ENCODE measurements at places on chromosomes 5 and 9.

DNA sequence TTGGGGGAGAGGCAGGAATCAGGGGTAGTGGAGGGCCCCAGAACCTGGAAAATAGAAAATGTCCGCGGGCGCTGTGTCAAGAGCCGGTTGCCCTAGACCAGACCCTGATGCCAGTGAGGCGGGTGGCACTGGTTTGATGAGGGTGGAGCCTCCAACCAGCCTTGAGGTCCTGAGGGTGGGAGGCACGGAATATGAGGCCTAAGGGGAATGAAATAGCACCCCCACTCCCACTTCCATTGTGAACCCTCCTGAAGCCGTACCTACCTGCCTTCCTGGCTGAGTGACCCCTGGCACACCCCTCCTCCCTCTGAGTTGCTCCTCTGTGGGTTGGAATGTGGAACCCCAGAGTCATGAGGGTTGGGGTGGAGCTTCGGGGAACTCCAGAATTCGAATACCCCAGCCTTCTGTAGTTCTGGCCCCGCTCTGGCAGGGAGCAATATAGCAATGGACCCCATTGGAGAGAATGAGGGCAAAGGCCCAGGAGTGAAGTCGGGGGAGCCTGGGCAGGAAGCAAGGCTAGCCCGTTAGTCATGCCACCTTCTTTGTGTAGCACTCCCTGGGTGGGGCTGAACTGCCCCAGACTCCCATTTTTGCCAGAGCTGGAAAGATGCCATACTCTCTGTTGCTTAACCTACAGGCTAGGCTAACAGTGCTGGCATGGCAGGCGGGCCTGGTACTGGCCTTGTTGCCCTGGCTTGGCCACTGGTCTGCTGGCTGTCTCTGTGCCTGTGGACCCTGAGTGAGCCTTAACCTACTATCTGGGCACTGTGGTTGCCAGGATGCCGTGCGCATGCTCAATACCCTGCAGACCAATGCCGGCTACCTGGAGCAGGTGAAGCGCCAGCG, 1.0 kb downstream of the FPGS start:
- DNase-seq = peak; percentile 63

DNA sequence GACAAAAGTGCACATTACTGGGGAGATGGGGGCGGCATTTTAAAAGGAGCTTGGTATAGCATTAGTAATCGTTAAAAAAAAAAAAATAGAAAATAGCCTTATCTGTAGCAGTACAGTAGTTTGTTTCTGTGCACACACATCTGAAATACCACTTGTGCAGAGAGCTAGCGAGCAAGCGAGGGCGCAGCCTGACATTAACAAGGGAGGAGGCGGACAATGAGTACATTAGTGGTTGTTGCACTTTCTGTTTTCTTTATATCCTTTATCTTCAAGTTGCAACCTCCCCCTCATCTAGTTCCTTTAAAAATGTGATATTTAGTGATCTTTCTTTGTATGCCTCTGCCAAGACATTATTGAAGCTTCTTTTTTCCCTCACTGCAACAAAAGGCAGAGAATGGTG, 880 bp upstream of the PTPDC1 start:
- no peak for DNase-seq

DNA sequence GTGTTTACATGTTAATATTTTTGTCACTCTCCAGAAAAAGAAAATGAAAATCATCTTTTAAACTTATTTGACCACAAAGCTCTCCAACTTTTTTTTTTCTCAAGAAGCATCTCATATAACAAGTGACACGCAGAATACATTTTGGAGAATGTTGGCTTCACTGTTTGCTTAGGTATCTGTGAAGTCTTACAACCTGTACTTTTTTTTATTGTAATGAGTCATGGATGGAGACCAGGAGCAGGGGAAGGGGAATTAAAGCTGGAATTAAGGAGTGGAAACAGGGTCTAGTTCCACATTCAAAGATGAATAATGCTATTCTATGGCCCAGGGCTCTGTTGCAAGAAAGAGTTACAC, 211.9 kb downstream of the MAN2A1 start:
- no peak for DNase-seq

DNA sequence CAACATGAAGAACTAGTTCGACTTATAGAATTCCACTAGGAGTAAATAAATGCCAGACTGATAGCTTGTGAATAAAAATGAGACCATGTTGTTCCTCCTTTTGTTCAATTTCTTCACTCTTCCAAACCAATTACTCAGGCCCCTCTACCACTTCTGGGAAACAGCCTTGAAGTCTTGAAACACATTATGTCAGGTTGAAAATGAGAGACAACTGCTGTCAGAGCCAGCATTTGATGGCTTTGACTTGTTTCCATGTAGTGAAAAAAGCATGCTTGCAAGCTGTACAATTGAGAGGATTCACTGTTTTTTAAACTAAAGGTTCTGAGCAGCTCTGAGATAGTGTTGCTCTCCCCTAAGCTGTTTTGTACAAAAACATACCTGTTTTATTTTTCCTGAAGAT, 337.1 kb upstream of the SGCD start:
- no peak for DNase-seq

DNA sequence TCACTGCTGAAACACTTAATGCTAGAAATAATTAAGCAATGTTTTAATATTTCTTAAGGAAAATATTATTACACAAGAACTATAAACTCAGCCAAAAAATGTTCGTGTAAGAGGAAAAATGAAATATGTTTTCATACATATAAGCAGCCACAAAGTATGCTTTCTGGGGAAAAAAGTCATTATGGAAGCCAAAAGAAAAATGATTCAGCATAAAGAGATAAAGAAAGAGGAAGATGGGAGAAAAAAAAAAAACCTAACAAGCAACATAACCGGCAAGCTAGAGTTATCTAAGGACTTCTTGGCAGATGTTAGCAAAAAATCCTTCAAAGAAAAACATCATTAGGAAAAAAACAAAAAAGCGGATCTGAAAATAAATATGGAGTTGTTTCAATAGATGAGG, 179.1 kb downstream of the MUSK start:
- DNase-seq = no peak

GRCh38 chr5:92470770-92471169, 1087.7 kb upstream of the ARRDC3 start:
- no peak for DNase-seq

GRCh38 chr9:137114613-137115393, at the start of gene DPP7:
TSS of gene DPP7 (minus strand) at chr9:137114733. CDS start at chr9:137114713, 20 bp downstream.
- DNase-seq = peak; percentile 88

GRCh38 chr9:2270565-2270964, 255.4 kb downstream of the SMARCA2 start:
- DNase-seq = no peak

DNA sequence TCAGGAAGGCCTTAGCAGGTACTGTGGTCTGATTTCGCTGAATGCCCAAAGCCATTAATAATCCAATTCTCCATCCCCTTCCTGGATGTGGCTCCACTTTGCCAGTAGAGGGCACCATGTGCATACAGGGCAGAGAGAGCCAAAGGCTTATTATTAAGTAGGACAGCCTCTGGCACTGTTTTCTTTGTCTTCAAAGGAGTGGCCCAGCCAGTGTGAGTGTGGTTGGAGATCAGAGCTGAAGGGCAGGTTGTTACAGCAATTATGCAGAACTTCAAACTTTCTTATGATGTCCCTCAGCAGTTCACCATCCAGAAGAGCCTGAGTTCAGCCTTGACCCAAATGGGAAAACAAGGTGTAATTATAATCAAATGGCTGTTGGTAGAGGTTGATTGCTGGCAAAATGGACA, 38.6 kb upstream of the CEMIP2 start:
- peak; percentile 76 for DNase-seq
